ENCODE measurements at places on chromosomes 5 and 9. TPM values are rescaled to one million over a fixed set of nuclear protein-coding genes. Genes with fewer than 3 reads are reported as not detected.

Gene PDZD2
- total RNA-seq = 0.13 TPM

Gene ARSK
- total RNA-seq = 5.5 TPM

Gene AMBP
- 2.1 TPM for total RNA-seq

Gene DCTN4
- total RNA-seq = 57.0 TPM

Gene AIF1L
- 1.7 TPM for total RNA-seq

Gene NDFIP1
- total RNA-seq = 35.8 TPM

Gene ADAMTS13
- total RNA-seq = not detected

Gene ITGA1
- total RNA-seq = 0.22 TPM

Gene BTNL3
- not detected for total RNA-seq

Gene GPX3
- total RNA-seq = 0.86 TPM

Gene HINT1
- 296 TPM for total RNA-seq

DNA sequence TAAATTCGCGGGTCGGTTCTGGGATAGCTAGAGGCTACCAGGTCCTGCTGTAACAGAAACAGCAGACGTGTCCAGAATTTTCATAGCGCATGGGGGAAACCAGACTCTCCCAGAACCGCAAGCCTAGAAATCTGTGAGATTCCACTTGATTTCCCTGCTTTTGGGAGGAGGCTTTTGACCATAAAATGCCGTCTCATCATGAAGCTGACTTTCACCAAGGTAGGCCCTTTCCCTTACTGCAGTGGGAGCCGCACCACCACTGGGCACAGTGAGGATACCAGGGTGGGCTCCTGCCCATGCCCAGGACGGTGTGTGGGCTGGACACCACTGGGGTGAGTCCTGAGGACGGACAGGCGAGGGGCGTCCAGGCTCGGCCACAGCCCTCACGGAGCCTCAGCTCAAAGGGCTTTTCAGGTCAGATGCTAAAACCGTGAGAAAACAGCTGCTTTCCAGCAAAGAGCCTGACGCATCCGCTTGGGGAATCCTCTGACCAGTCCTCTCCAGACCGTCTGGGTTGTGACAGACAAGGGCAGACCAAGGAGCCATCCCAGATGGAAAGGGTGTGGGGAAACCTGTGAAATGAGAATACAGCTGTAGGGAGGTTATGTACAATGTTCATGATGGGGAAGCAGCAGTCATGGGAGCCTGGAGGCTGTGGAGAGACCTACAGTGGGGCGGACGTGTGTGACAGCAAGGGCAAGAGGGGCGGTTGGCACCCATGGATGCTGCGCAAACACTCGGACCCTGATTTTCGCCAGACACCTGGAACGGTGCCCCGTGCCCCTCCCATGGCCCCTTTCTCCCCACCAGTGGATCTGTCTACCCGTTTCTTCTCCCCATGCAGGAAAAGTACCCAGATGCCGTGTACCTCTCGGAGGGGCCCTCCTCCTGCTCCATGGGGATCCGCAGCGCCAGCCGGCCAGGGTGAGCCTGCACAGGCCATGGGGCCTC lies 59.2 kb downstream of the IPPK start:
- no peak for DNase-seq

DNA sequence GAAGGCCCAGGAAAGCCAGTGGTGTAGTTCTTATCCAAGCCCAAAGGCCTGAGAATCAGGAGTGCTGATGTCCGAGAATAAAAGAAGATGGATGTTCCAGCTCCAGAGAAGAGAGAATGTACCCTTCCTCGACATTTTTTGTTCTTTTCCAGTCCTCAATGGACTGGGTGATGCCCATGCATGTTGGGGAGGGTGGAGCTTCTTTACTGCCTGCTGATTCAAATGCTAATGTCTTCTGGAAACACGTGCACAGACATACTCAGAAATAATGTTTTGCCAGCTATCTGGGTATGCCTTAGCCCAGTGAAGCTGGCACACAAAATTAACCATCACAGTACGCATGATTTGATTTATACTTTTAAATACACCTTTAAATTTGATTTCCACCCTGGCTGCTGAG lies 61.5 kb upstream of the FOXE1 start:
- no peak for DNase-seq

GRCh38 chr9:110015759-110016158 lies 192.2 kb downstream of the C9orf152 start:
- no peak for DNase-seq

GRCh38 chr5:10655161-10655971 lies 91.5 kb downstream of the ANKRD33B start:
- no peak for DNase-seq

DNA sequence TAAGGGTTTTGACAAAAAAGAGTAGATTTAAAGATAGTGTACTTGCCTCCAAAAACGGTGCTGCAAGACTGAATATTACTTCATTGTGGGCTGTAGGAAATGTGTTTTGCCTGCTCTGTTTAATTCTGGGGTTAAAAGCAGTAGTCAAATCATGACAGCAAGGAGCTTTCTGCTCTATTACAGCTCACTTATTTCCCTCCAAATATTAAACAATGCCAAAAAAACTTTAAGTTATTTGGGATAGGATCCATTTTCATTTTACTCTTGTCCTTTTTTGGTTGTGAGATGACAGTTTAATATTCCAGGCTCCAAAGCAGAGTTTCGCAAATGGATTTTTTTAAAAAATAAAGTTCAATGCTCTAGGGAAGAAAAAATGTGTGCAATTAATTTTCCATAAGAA lies 340.4 kb upstream of the RGMB start:
- DNase-seq = no peak

DNA sequence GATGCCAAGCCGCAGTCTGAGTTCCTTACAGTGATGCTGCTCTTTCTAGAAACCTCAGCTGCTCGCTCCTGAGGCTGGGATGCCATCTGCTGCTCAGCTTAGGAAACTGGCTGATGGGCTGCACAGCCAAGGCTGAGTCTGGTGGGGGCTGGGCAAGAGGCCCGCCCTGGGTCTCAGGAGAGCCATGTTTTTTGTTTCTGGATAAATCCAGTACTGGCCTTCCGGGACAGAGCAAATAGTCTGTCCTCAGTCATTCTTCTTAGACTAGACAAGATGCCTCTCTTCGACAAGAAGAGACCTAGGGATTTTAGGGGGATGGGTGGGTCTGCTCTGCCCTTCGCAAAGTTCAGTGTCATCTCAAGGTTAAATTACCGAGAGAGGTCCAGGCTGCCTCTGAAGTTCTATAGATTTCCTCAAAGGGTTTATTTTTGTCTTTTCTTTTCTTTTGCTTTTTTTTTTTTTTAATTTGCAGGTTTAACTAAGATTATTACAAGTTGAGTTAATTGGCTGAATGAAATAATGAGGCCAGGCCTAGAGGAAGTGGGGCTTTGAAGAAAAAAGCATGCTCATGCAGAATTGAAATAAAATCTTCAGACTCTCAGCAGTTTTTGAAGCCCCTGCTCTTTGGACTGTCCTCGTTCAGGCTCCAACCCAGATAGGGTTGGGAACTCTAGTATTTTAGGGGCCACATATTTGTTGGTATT lies 30.6 kb upstream of the MATR3 start:
- DNase-seq = peak; percentile 82

- no peak for DNase-seq
These were observed 77.5 kb upstream of the SPINK5 start for GRCh38 chr5:147986134-147986757.

DNA sequence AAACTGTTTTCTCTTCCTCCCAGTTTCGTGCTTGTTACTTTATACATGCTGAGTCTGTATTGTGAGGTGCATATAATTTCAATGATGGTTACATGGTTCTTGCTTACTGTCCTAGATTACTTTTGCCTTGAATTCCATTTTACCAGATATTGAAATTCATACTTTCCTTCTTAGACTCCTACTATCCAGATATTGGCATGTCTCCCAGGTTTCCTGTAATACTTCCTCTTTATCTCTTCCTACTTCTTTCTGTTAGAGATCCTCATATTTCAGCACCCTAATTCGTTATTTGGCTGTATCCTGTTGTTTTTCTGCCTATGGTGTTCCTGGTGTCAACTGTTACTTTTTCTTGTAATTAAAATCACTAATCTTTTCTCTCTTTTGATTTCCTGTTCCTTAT lies 522.1 kb downstream of the CCDC171 start:
- no peak for DNase-seq

- no peak for DNase-seq
These were observed 79.5 kb downstream of the COL15A1 start for GRCh38 chr9:99023231-99023630.

GRCh38 chr5:79694652-79695051 lies 5.0 kb downstream of the CMYA5 start:
- peak; percentile 17 for DNase-seq

- no peak for DNase-seq
These were observed 479.5 kb upstream of the PAPPA start for GRCh38 chr9:115674091-115674490.

GRCh38 chr5:143094087-143094521 lies 309.4 kb downstream of the NR3C1 start:
- no peak for DNase-seq

- DNase-seq = no peak
These were observed 419.0 kb upstream of the NUDT12 start for GRCh38 chr5:103981592-103981991.

GRCh38 chr5:73981704-73982103 lies 355.7 kb downstream of the ARHGEF28 start:
- no peak for DNase-seq

- no peak for DNase-seq
These were observed 2128.7 kb upstream of the C9orf72 start for GRCh38 chr9:29701971-29702370.

GRCh38 chr9:36560771-36561170 lies 11.9 kb upstream of the MELK start:
- no peak for DNase-seq

- DNase-seq = no peak
These were observed 559.5 kb upstream of the WWC1 start for GRCh38 chr5:167731951-167732350.

- DNase-seq = peak; percentile 24
These were observed 60.5 kb downstream of the SIL1 start for GRCh38 chr5:139137697-139138096.

Data from K562 (cell line).